ENCODE measurements at places on chromosomes 16 and 17. TPM values are rescaled to one million over a fixed set of nuclear protein-coding genes. Genes with fewer than 3 reads are reported as not detected.

PGAP3 gene
- 29.7 TPM for total RNA-seq

EFCAB5 gene
- 0.38 TPM for total RNA-seq

HSF4 gene
- 37.2 TPM for total RNA-seq

INO80E gene
- total RNA-seq, result 28.7 TPM

CCL14 gene
- 1.9 TPM for total RNA-seq

ZNF598 gene
- 93.6 TPM for total RNA-seq

HSD17B2 gene
- 66.9 TPM for total RNA-seq

ZG16 gene
- 0.31 TPM for total RNA-seq

EVPL gene
- 2.7 TPM for total RNA-seq

SPIRE2 gene
- 2.4 TPM for total RNA-seq

PRSS53 gene
- 1.3 TPM for total RNA-seq

TAF1C gene
- 20.2 TPM for total RNA-seq

HEXIM1 gene
- 11.9 TPM for total RNA-seq

C16orf86 gene
- total RNA-seq, result 2.0 TPM

SCPEP1 gene
- 8.9 TPM for total RNA-seq

CHRNE gene
- total RNA-seq, result 1.0 TPM

KRTAP9-3 gene
- not detected for total RNA-seq

C16orf54 gene
- 0.61 TPM for total RNA-seq

KRTAP17-1 gene
- total RNA-seq, result not detected

APOH gene
- total RNA-seq, result 8.3 TPM

CARD14 gene
- 0.28 TPM for total RNA-seq

NR1D1 gene
- 4.8 TPM for total RNA-seq

PLCG2 gene
- total RNA-seq, result 3.7 TPM

GAS7 gene
- total RNA-seq, result 22.9 TPM

PNMT gene
- not detected for total RNA-seq

CES3 gene
- total RNA-seq, result 5.7 TPM

TAC4 gene
- not detected for total RNA-seq

NEUROD2 gene
- total RNA-seq, result not detected

SPOP gene
- 36.6 TPM for total RNA-seq

IGFALS gene
- 3.8 TPM for total RNA-seq

All from pancreas (tissue), 10 donors.